Right cardiac atrium (tissue), 5 donors: ENCODE measurements at places on chromosomes 12 and 14. TPM values are rescaled to one million over a fixed set of nuclear protein-coding genes. Genes with fewer than 3 reads are reported as not detected.

Gene ADAM21
- polyA plus RNA-seq, result 0.29 TPM

Gene JKAMP
- polyA plus RNA-seq, result 28.0 TPM

Gene HOXC6
- polyA plus RNA-seq, result 0.48 TPM

Gene CLECL1
- 0.14 TPM for polyA plus RNA-seq

Gene TAS2R7
- polyA plus RNA-seq, result 0.07 TPM

Gene A2ML1
- 0.38 TPM for polyA plus RNA-seq

Gene YLPM1
- polyA plus RNA-seq, result 15.5 TPM

Gene KRT79
- polyA plus RNA-seq, result 0.09 TPM

Gene HOTAIR
- polyA plus RNA-seq, result not detected

Gene TMEM30B
- polyA plus RNA-seq, result 1.0 TPM

Gene CERS5
- 15.6 TPM for polyA plus RNA-seq

Gene PLEKHG7
- not detected for polyA plus RNA-seq

Gene PLEKHH1
- polyA plus RNA-seq, result 4.0 TPM

Gene TAS2R9
- polyA plus RNA-seq, result not detected

Gene ZDHHC22
- polyA plus RNA-seq, result not detected

Gene NTS
- 1.1 TPM for polyA plus RNA-seq

Gene NOXRED1
- polyA plus RNA-seq, result 0.09 TPM

Gene SLCO1B1
- polyA plus RNA-seq, result not detected

Gene JPH4
- polyA plus RNA-seq, result 0.23 TPM

Gene ANO4
- polyA plus RNA-seq, result 0.23 TPM

Gene TTC9
- 0.95 TPM for polyA plus RNA-seq
